Upper lobe of right lung (tissue), 1 donor: ENCODE measurements at places on chromosomes 7 and 10. TPM values are rescaled to one million over a fixed set of nuclear protein-coding genes. Genes with fewer than 3 reads are reported as not detected.

The SPDYE5 gene
- not detected for total RNA-seq

DNA sequence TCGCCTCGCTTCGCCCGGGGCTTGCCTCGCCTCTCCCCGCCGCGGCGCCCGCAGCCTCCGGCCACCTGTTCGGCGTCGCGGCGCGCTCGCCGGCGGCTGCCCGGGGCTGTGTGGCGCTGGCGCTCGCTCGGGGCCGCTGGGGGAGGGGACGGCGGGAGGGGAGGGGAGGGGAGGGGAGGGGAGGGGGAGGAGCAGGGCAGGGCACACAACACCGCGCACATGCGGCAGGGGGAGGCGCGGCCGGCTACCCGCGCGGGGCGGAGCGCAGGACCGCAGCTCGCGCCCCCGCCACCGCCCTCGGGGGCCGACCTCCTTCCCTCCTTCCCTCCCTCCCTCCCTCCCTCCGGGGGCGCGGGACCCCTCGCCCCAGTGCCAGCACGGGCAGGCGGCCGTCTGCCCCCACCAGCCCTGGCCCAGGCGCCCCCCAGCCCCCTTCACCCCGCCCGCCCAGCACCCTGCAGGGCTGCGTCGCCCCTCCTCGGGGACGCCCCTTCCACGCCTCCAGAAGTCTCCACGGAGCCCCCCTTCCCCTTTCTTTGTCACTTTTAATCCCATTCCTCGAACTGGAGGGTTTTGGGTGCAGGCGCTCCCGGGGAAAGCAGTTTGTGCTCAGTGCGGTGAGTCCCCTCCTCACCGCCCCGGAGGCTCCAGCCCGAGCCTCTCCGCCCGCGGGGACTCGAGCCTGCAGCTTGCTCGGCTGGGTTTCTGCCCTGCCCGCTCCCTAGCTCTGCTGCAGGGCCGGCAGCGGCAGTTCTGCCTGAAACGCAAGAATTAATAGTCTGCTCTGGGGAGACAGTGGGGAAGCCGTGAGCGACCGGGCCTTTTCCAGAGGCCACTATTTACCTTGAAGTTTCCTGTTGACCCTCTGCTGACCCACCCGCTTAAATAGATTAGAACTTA is at the start of gene PARD3:
Gene PARD3, minus strand, starts transcription at position 112 of the 900 bp plus-strand sequence. CDS start 301 bp downstream, outside the sequence.
- H3K4me3 ChIP-seq, result peak within 1 kb of the TSS; percentile 72
- peak; percentile 86 for DNase-seq
- H3K36me3 ChIP-seq, result no peaks in the 10 kb centered on the region
- H3K4me1 ChIP-seq, result peaks cover 13% of the 10 kb centered on the region

DNA sequence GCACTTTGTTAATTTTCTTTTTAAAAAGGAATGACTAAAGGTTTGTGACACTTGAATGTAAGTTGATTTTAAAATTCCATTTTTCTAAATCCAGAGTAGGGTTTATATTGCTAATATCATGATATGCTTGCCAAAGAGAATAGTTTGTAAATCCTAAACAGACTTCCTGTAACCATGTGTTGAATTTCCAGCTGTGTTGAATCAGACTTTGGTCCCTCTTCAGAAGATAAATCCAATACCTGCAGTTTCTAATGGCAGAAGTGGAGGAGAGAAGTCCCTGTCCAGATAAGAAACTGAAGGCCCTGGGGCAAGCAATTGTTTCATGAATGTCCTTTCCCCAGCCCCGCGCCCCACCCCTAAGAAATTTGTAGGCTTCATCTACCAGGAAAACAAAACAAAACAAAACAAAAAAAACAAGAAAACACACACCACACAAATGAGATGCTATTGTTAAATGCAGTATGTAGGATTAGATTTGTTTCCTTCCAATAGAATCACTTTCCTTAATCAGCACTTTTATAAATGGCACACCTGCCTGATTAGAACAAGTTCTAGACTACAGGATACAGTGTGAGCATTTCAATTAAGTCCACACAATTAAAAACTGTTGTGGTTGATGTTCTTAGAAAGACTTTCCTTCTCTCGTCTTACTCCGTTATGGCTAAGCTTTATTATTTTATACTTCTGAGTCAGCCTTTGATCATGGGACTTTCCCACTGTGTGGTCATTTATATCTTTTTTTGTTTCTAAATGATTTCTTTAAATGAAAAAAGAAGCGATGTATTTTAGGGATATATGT is 122.8 kb downstream of the KAT6B start:
- DNase-seq, result no peak
- H3K36me3 ChIP-seq, result no peaks in the 10 kb centered on the region
- H3K4me1 ChIP-seq, result peaks cover 18% of the 10 kb centered on the region
- H3K27me3 ChIP-seq, result no peaks in the 10 kb centered on the region

DNA sequence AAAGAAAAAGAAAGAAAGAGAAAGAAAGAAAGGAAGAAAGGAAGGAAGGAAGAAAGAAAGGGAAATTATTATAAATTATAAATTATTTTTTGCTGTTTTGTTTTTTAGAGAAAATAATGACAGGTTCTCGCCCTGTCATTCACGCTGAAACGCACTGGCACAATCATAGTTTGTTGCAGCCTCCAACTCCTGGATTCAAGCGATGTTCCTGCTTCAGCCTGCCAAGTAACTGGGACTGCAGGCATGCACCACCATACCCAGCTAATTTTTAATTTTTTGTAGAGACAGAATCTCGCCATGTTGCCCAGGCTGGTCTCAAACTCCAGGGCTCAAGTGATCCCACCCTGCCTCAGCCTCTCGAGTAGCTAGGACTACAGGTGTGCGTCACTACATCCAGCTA is 21.6 kb downstream of the MMD2 start:
- no peaks in the 10 kb centered on the region for H3K27me3 ChIP-seq
- no peak overlapping the region for H3K4me3 ChIP-seq
- H3K4me1 ChIP-seq, result no peaks in the 10 kb centered on the region
- no peak for DNase-seq
- no peak overlapping the region for H3K27ac ChIP-seq

The HECW1 gene
- 1.6 TPM for total RNA-seq

The GSAP gene
- 64.9 TPM for total RNA-seq

DNA sequence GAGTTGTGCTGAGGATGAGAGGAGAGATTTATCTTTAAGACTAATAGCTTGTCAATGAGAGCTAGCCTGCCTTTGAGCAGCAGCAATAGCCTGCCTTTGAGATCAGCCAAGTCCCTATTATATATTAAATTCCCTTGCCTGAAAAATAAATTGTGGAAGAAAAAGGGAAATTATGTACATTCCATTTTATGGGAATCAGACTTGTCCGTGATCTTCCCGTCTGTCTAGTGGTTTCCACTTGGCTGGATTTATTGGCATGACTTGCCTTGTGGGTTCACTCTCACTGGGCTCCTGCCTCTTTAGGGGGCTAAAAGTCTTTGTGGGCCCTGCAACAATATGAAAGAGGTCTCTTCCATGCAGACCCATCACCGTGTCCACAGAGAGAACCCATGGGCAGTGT is 171.7 kb upstream of the FRMD4A start:
- H3K27me3 ChIP-seq, result no peaks in the 10 kb centered on the region
- H3K4me1 ChIP-seq, result peaks cover 6% of the 10 kb centered on the region
- no peak overlapping the region for H3K27ac ChIP-seq
- no peak overlapping the region for H3K4me3 ChIP-seq
- H3K36me3 ChIP-seq, result no peaks in the 10 kb centered on the region

GRCh38 chr10:11238893-11239292 is 221.2 kb downstream of the CELF2 start:
- DNase-seq, result no peak
- H3K4me3 ChIP-seq, result no peak overlapping the region
- no peaks in the 10 kb centered on the region for H3K27me3 ChIP-seq
- H3K4me1 ChIP-seq, result peaks cover 32% of the 10 kb centered on the region

The RADIL gene
- 7.3 TPM for total RNA-seq

- peak overlapping the region; percentile 72 for H3K4me3 ChIP-seq
- peaks cover 20% of the 10 kb centered on the region for H3K4me1 ChIP-seq
- peak overlapping the region; percentile 63 for H3K27ac ChIP-seq
- peak; percentile 77 for DNase-seq
- no peaks in the 10 kb centered on the region for H3K27me3 ChIP-seq
These were observed 376 bp downstream of the GNA12 start for GRCh38 chr7:2843711-2844152.

The CPN1 gene
- total RNA-seq, result not detected

- no peak overlapping the region for H3K27ac ChIP-seq
- no peak for DNase-seq
- H3K36me3 ChIP-seq, result no peaks in the 10 kb centered on the region
These were observed 559.7 kb upstream of the ZWINT start for GRCh38 chr10:56920601-56921261.

DNA sequence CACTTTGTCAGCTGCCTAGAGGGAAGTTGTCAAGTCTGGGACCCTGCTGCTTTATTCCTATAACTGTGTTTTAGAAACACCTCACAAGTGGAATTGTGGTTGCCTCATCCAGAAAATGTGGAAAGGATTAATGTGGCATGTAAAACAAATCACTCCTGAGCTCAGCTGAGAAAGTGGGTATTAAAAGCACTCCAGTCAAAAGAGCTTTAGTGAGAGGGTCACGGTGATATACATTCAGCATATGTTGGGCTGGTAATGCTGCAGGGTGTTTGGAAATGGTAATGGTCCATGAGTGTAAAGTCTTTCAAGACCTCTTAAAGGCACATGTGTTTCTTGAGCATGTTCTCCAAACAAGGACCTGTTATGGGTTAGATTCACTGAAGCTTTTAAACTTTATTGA is 318.2 kb upstream of the MEOX2 start:
- no peaks in the 10 kb centered on the region for H3K4me1 ChIP-seq
- H3K4me3 ChIP-seq, result no peak overlapping the region
- H3K27me3 ChIP-seq, result no peaks in the 10 kb centered on the region
- no peak for DNase-seq
- H3K27ac ChIP-seq, result no peak overlapping the region
